ENCODE measurements at places on chromosomes 12 and 14.

GRCh38 chr14:55129428-55130195 is 560 bp downstream of the LGALS3 start:
- DNase-seq = no peak

GRCh38 chr12:110647631-110648040 is 33.7 kb downstream of the TCTN1 start:
- DNase-seq = no peak

DNA sequence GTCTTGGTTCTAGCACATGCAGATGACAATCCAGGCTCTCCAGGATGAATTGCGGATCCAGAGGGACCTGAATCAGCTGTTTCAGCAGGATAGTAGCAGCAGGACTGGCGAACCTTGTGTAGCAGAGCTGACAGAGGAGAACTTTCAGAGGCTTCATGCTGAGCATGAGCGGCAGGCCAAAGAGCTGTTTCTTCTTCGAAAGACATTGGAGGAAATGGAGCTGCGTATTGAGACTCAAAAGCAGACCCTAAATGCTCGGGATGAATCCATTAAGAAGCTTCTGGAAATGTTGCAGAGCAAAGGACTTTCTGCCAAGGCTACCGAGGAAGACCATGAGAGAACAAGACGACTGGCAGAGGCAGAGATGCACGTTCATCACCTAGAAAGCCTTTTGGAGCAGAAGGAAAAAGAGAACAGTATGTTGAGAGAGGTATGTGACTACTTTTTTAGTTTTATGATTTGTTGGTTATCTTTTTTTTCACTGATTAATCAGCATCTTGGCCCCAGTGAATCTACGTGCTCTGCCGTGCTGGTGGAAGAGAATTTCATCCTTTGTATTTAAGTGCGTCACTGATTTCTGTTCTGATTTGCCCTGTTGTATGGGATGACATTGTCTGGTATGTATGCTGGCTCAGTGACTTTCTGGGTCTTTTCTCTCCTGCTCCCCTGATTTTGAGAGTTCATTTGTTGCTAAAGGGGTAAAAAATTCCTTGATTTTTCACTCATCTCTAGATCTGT is 92.3 kb downstream of the ERC1 start:
- DNase-seq = no peak

- no peak for DNase-seq
Measured at GRCh38 chr14:89141862-89142261, 275.2 kb downstream of the FOXN3 start.

DNA sequence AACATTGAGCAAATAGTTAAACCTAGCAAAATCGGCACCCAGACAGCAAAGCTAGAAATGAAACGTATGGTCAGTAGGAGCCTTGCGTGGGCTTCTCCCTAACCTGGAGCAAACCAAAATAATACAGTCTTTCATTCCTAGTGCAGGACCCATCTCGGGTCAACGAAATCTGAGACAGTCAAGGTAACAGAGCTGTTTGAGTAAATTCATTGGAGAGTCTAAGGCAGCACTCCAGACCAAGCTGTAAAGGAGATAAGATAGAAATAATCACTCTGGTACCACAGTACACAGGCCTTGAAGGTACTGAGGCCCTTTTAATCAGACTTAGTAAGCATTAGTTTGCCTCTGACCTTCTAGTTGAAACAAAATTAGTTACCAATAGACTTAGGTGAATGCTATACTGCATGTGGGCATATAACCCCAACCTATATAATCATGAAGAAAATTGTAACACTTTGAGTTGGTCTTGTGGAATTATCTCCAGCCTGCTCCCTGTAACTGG is 54.4 kb upstream of the BICD1 start:
- no peak for DNase-seq
